ENCODE measurements at places on chromosomes 5 and 9. TPM values are rescaled to one million over a fixed set of nuclear protein-coding genes. Genes with fewer than 3 reads are reported as not detected.

TMOD1 gene
- 2.8 TPM for total RNA-seq

CAVIN4 gene
- total RNA-seq = 0.55 TPM

SLC46A2 gene
- total RNA-seq = not detected

NUTM2G gene
- not detected for total RNA-seq

ASPN gene
- not detected for total RNA-seq

LECT2 gene
- not detected for total RNA-seq

IFNB1 gene
- total RNA-seq = 0.23 TPM

PHF24 gene
- total RNA-seq = 0.21 TPM

GABRA6 gene
- not detected for total RNA-seq

TMEM171 gene
- 7.2 TPM for total RNA-seq

IRX1 gene
- total RNA-seq = not detected
